Left lobe of liver (tissue), 2 donors: ENCODE measurements at places on chromosomes 16 and 17. TPM values are rescaled to one million over a fixed set of nuclear protein-coding genes. Genes with fewer than 3 reads are reported as not detected.

DNA sequence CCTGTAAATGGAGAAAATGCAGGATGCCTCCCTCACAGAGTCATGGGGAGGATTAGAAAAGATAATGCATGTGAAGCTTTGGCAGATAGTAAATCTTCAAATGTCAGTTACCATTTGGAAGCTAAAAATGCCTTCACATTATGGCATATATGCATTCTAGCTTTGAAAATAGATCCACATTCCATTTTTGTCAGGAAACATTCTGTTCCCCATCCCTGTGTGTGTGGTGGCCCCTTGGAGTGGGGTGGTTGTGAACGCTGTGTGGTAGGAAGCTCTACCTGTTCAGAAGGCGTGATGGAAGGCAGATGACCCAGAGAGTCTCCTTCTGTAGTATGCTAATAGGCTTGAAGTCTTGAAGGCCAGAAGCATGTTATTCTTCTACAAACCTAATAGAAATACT is 242.0 kb downstream of the HAPSTR1 start:
- no peak for DNase-seq

GRCh38 chr16:78097548-78097947 is 1.9 kb upstream of the WWOX start:
- DNase-seq = no peak

DNA sequence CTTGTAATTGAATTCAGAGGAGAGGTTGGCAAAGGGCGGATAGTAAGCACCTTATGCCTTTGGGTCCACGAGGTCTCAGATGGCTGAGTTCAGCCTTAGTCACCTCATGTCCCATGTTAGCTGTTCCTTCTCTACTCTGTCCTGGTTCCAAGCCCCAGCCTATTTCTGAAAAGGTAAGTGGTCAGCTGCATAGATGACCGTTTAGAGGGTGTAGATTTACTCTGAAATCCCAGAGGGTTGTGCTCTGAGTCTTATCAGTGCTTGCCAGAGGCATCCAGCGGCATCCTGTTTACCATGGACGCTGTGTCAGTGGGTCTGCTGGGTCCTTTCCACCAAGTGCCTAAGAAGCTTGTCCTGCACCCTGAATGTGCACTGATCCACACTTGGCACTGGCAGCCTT is 1.9 kb downstream of the ZNF778 start:
- DNase-seq = no peak

GRCh38 chr16:67108931-67109406 is 772 bp upstream of the PHAF1 start:
- DNase-seq = no peak

DNA sequence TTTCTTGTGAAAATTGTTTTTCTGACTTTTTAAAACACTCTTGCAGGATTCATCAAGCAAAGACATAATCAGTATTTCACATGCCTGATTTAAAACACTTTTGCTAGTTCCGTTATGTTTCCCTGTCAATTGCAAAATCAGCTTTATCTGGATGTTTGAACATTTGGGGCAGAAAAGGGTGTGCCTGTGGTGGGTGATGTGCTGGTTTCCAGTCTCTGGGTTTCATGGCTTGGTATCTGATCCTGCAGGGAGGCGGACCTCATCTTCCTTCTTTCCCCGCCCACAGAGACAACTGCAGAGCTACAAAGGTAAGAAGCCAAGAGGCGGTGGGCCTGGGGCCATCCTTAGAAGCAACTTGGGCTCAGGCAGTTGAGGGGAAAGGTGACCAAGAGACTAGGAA is 41.8 kb downstream of the NLRC5 start:
- no peak for DNase-seq

GRCh38 chr17:43723697-43724359 is 34.8 kb downstream of the SOST start:
- DNase-seq = no peak

GRCh38 chr16:680967-681745 is 946 bp downstream of the STUB1 start:
- DNase-seq = peak; percentile 73

DNA sequence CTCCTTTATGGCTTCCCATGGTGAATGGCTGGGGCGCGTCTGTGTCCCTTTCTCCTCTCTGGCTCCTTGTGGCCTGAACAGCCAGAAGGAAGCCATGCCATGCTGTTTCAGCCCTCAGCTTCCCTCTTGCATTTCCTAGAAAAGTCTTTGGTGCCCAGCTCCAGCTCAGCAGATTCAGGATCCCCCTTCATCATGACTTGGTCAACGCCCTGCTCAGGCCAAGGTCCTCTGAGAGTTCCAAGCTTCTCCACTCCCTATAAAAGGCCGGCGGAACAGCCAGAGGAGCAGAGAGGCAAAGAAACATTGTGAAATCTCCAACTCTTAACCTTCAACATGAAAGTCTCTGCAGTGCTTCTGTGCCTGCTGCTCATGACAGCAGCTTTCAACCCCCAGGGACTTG is at the start of gene CCL13:
CCL13 (plus strand) TSS at position 287 of the 400 bp plus-strand sequence; CDS start at position 334, 47 bp downstream.
- DNase-seq = no peak

DNA sequence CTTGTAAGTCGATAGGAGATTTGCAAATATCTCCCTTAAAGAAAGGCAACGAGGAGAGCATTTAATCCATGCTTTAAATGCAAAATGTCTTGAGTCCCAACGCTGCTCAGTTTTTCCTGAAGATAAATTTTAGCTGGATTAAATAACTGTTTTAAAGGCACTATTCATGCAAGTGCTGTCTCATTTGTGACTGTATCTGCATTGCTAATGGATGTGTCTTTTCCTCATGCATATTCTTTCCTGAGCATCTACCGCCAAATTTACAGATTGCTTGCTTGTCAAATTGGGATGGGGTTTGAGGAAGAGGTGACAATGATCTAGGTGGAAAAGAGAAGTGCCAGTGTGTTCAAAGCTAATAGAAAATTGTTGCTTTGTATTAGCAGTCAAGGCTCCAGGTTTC is 106.9 kb downstream of the RBFOX1 start:
- DNase-seq = no peak

DNA sequence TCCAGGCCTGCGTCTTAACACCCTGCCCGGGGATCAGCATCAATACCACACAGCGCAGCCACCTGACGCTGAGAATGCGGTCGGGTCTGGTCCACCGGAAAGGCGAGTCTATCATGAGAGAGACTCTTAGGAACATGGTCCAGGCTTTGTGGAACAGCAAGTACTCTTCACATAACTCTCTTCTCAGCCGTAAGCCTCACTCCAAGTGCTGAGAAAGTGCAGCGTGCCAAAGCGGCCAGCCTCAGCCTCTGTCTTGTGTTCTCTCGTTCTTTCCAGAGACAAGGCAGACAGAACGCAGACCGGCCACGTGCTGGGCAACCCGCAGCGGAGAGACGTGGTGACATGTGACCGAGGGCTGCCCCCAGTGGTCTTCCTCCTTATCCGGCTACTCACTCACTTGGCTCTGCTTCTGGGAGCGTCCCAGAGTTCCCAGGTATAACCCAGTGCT is 34.4 kb upstream of the ENDOV start:
- no peak for DNase-seq

The LLGL1 gene
- 3.3 TPM for total RNA-seq

The PRR11 gene
- 0.53 TPM for total RNA-seq
